ENCODE measurements at places on chromosomes 12 and 14.

DNA sequence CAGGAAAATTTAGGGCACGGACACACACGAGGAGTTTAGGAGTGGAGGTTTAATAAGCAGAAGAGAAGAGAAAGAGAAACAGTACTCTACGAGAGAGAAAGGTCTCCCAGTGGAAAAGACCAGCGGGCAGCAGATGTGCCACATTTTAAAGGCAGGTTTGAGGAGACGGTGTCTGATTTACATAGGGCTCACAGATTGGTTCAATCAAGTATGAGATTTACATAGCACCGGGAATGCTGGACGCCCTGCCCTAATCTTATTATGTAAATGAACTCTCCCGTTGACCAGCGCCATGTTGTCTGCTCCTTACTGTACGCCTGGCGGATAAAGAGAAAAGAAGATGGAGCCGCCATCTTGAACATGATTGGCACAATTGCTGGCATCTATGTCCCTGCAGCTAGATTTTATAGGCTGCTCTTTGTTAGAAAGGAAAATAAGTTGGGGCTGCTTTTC is 17.9 kb downstream of the NFKBIA start:
- DNase-seq: no peak

- DNase-seq: no peak
These were observed 14.4 kb downstream of the ISCU start for GRCh38 chr12:108576660-108577234.

- no peak for DNase-seq
These were observed 128.3 kb downstream of the AKAP6 start for GRCh38 chr14:32457213-32457920.

GRCh38 chr14:100547633-100548294 is 39.5 kb downstream of the BEGAIN start:
- DNase-seq: no peak

- DNase-seq: no peak
These were observed 3.0 kb upstream of the METTL17 start for GRCh38 chr14:20986811-20987210.

- no peak for DNase-seq
These were observed 114.9 kb downstream of the PIWIL1 start for GRCh38 chr12:130452546-130452945.

DNA sequence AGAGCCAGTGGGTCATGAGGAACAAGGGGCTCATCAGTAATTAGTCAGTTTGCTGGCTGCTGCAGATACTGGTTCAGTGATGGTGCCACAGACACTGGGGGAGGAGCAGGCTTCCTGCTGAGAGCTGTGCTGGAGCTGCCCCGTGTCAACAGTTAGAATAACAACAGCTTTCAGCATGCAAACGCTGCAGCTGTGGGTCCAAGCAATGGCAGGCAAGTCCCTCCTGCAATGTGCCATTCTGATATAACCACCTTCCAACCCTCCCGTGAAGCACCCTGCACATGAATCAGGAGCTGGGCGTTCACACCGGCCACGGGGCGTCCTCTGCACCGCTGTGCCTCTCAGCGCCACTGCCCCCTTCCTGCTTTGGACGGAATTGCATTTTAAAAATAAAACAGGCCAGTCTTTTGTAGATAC is 258.4 kb upstream of the SFSWAP start:
- no peak for DNase-seq

- DNase-seq: no peak
These were observed 16.4 kb downstream of the KRT18 start for GRCh38 chr12:52965337-52965731.

DNA sequence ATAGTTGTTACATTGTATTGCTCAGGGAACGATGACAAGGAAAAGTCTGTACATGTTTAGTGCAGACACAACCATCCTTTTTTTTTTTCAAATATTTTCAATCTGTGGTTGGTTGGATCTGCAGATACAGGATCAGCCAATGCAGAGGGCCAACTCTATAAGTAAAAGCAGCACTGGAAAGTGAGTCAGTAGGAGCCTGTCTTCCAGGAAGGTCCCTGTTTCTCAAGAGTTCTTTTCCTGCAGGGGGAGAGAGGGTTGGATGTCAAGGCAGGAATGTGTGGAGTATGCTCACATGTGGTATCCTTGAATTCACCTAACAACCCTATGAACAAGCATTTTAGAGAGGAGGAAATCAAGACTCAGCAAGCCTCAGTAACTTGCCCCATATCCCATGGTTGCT is 409.1 kb downstream of the NPAS3 start:
- no peak for DNase-seq

- no peak for DNase-seq
These were observed 345.8 kb downstream of the TMEM132D start for GRCh38 chr12:129558036-129558435.

DNA sequence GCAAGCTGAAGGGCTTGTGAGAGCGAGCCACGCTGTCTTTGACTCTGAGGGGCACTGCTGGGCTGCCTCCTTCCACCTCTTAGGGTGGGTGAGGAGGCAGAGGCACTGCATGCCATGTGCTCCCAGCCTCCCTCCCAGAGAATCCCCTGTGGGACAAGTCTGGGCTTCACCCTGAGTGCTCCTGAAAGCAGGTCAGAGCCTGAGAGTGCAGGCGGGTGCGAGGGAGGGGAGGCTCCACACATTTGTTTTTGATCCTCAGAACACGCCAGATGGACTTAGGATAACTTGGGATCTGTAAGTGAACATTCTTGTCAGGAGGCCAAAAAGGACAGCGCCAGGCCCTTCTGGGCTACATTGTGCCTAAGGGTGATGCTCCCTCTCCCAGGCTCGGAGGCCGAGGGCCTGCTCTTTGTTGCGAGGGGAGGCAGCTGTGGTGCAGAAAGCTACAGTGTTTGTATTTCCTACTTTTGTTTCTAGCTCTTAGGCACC is 155.4 kb downstream of the TMX1 start:
- no peak for DNase-seq

DNA sequence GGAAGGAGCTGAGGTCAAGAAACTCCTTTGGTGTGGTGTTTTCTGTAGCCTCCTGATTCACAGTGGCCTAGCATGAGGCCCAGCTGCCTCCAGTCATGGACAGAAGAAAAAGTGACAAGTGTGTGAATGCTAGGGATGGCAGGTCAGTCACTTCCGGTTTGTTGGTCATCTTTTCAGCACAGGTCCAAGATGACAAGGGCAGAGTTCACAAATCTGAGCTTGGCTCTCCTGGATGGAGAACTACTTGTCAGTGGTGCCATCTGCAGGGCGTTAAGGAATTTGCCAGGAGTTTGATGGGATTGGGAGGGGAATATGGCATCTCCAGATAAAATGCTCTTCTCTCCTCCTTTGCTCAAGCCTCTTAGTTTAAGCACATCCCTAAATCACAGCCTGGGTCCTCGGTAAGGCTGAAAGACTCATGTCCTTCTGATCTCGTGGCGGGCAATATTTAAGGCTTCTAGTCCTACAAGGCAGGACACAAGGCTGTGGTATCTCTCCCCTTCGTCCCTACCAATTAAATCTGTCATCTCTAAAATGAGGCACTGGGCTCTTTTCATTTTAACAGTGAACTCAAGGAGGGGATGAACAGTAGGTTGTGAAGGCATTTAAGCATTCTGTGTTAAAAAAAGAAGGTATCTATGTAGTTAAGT is 10.0 kb downstream of the TUBA1B start:
- DNase-seq: no peak

DNA sequence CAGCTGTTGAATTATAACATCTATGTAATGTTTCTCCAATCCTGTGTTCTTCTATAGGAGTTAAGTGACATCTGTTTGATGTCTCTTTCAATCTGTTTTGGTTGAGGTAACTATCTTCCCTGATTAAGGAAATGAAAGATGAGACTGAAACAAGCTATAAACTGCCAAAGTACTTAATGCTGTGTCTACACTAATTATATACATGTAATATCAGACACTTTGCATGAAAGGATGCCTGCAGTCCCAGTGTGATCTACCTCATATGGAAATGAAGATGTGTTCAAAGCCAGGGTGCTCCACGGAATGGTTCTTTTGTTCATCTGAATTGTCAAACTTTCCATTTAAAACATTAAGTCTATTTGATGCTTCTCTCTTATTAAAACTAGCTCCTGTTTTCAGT is 958.3 kb downstream of the GALC start:
- DNase-seq: no peak

DNA sequence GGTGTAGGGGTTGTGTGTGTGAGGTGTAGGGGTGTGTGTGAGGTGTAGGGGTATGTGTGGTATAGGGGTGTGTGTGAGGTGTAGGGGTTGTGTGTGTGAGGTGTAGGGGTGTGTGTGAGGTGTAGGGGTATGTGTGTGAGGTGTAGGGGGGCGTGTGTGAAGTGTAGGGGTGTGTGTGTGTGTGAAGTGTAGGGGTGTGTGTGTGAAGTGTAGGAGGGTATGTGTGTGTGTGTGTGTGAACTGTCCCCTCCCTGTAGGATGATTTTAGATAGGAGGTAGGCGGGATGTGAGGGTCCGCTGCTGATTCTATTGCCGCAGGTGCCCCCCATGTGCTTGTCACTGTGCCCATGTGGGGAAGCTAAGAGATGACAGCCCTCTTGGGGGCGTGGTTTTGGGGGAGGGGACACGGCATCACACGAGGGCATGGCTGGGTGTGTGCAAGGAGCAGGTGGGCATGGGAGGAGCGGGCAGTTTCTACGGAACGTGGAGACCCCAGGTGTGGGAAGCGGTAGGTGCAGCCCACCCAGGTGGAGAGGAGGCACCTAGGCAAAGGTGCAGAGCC is 88.5 kb downstream of the DDX51 start:
- DNase-seq: no peak

GRCh38 chr12:49482095-49483051 is 56.5 kb upstream of the KCNH3 start:
- DNase-seq: no peak

DNA sequence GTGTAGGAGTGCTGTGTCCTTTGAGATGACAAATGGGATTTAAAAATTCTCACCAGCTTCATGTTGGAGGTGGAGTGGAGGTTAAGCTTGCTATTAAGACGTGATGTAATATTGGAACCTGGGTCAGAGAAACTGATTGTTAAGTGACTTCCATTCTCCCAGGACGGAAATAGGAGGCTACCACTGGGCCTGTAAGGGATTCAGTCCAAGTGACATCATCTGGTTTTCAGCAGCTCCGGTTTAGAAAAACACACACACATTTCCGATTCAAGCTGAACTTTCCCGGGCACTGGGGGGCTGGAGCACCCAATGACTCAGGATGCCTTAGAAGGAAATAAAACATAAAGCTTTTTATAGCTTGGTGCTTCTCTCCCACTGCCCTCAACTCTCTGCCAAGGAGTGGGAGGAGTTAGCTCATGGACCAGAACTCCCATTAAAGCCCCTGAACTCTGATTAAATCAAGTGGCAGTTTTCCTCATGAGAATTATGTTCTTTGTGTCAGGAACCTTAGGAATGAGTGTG is 12.4 kb downstream of the CALM1 start:
- no peak for DNase-seq

DNA sequence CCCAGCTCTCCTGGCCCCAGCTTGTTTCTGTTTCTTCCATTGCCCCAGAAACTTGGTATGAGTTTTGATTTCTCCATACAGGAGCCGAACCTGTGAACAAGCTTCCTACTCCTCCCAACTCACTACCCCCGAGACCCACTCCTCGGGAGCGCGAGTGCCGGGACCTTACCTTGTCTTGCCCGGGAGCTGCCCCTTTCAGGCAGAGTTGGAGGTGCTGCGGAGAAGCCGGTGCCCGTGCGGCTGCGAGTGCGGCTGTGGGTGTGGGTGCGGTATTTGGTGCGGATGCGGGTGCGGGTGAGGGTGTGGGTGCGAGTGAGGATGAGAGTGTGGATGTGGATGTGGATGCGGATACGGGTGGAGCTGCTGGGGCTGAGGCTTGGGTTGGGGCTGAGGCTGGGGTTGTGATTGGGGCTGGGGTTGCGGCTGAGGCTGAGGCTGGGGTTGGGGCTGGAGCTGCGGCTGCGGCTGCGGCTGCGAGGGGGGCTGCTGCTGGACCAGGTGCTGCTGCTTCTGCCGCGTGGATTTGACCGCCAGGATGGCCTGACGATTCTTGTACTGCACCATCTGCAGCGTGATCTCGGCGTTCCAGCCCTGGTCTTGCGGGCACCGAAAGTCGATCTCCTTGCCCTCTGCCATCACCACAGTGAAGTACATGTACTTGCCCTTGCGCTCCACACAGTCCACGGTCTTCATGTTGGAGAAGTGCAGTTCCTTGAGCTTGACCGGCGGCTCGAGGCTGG is 1.1 kb downstream of the PHLDA1 start:
- DNase-seq: peak; percentile 29

DNA sequence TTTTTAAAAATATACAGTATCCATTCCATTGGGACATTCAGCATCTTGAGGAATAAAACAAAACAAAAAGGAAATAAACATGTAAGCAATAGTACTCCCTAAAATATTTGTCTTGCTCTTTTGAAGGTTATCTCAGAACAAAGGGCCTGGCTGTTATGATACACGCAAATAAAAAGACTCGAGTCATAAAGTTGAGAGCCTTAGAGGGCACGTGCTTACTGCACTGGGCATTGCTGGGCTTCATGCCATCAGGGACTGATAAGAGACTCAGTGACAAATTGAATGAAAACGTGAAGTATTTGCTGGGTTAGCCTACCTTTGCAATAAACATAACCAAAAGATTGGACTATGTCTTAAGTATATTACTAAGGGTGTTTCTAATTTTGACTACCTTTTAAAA is 118.9 kb downstream of the SLC35F4 start:
- no peak for DNase-seq

DNA sequence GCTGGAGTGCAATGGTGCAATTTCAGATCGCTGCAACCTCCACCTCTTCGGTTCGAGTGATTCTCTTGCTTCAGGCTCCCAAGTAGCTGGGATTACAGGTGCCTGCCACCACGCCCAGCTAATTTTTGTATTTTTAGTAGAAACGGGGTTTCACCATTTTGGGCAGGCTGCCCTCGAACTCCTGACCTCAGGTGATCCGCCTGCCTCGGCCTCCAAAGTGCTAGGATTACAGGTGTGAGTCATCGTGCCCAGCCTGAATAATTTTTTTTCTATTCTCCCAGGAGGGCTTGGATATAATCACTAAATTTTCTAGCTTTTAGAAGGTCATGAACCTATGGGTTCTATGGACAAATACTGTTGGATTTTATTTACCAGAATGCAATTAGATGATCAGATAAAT is 44.7 kb upstream of the GNPNAT1 start:
- DNase-seq: no peak

DNA sequence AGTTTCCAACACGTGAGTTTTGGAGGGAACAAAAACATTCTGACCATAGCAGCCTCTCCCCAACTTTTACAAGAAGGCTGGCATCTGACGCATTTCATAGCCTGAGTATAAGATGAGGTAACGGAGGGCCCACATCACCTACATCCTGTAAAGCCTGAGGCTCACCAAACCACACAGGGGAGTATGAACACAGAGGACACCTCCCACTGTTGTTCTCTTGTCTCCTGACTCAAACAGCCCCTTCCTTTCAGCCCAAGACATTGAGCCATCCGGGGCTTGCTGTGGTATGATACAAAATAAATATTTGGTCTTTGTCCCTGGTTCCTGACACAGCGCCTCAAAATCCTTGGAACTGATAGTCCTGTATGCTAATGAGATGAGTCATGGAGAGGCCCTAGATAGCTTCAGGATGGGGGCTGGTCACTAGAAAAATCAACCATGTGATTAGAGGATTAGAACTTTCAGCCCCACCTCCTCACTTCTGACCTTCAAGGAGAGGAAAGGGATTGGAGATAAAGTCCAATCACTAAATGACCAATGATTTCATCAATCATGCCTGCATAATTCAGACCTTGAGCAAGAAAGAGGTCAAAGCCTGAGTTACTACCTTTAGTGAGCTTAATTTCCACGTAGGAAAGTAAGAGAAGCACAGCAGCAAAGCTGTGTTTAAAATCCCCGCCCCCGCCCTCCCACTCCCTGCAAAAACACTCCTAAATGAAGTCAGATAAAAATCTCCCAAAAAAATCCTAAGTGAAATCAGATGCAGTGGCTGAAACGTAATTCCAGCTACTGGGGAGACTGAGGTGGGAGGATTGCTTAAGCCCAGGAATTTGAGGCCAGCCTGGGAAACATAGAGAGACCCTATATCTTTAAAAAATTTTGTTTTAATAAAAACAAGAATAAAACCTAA is 236.4 kb downstream of the PCNX1 start:
- DNase-seq: no peak
